IMR-90 (cell line): ENCODE measurements at places on chromosomes 12 and 14. TPM values are rescaled to one million over a fixed set of nuclear protein-coding genes. Genes with fewer than 3 reads are reported as not detected.

Gene CCDC196
- not detected in 2 replicates for total RNA-seq

Gene CACNA2D4
- total RNA-seq, result 0.18 and 0.28 TPM in 2 replicates

Gene SLC17A8
- total RNA-seq, result not detected in 2 replicates

Gene KLRF1
- not detected in 2 replicates for total RNA-seq

Gene VSX2
- total RNA-seq, result not detected in 2 replicates

Gene KRT82
- total RNA-seq, result not detected in 2 replicates

GRCh38 chr14:76439237-76439775 lies 63.4 kb downstream of the ESRRB start:
- H3K4me3 ChIP-seq, result no peak overlapping the region
- no peaks in the 10 kb centered on the region for H3K4me1 ChIP-seq
- no peak overlapping the region for H3K27ac ChIP-seq
- no peak for DNase-seq

DNA sequence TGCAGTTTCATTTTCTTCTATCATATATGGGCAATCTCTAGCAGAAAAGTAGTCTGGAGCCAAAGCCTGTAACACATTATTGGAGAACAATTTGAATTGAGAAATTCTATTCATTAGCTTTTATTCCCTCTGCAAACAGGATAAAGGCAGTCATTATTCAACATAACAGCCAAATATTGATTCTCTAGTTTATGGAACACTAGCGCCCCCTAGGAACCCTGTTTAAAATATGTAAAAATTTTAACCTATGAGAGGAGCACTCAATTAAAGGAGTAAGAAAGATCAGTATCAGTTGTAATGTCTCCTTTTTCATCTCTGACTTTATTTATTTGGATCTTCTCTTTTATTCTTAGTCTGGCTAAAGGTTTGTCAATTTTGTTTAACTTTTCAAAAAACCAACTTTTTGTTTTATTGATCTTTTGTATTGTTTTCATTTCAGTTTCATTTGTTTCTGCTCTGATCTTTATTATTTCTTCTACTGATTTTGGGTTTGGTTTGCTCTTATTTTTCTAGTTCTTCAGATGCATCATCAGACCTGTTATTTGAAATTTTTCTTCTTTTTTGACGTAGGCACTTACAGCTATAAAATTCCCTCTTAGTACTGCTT lies 4.8 kb upstream of the LMNTD1 start:
- peak; percentile 43 for DNase-seq
- no peak overlapping the region for H3K4me3 ChIP-seq
- no peak overlapping the region for H3K27ac ChIP-seq
- H3K27me3 ChIP-seq, result no peaks in the 10 kb centered on the region

DNA sequence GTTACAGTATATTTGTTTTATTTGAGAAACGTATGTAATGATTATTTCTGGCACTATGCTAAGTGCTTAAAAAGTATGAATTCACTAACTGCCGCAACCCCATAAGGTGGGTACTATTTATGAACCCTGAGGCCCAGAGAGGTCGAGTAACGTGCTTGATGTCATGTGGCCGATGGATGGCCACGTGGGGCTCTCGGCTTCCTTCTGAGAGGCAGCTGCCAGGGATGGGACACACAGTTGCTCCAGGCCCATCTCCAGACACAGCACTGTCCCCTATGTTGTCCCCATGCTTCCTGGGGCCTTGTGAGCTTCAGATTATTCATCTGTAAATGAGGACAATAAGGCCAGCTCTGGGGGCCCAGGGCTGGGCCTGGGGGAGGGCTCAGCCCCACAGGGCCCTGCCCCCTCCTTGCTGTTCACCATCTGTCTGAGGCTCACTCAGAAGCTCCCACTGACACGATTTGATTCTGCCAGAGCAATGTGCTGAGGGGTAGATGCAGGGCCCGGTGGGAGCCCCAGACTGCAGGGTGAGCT lies 115.0 kb downstream of the CALM1 start:
- peaks cover 25% of the 10 kb centered on the region for H3K27me3 ChIP-seq
- no peaks in the 10 kb centered on the region for H3K4me1 ChIP-seq
- DNase-seq, result no peak
- H3K27ac ChIP-seq, result no peak overlapping the region
- no peaks in the 10 kb centered on the region for H3K36me3 ChIP-seq

DNA sequence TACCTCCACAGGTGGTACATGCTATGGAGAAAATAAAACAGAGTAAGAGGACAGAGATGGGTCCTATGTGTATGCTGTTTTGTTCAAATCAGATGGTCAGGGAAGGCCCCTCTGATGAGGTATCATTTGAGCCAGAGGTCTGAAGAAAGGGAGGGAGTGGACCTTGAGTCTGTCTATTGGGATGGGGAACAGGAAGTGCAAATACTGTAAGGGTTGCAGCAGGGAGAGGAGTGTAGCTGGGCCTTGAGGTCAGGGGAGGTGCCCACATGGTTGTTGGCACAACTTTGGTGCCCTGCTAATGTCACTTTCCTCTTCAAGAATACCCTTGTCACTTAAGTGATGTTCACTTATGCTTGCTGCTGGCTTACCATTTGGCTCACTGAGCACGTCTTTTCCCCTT lies 83.3 kb downstream of the PRKCH start:
- DNase-seq, result no peak
- no peaks in the 10 kb centered on the region for H3K4me1 ChIP-seq
- no peak overlapping the region for H3K27ac ChIP-seq

DNA sequence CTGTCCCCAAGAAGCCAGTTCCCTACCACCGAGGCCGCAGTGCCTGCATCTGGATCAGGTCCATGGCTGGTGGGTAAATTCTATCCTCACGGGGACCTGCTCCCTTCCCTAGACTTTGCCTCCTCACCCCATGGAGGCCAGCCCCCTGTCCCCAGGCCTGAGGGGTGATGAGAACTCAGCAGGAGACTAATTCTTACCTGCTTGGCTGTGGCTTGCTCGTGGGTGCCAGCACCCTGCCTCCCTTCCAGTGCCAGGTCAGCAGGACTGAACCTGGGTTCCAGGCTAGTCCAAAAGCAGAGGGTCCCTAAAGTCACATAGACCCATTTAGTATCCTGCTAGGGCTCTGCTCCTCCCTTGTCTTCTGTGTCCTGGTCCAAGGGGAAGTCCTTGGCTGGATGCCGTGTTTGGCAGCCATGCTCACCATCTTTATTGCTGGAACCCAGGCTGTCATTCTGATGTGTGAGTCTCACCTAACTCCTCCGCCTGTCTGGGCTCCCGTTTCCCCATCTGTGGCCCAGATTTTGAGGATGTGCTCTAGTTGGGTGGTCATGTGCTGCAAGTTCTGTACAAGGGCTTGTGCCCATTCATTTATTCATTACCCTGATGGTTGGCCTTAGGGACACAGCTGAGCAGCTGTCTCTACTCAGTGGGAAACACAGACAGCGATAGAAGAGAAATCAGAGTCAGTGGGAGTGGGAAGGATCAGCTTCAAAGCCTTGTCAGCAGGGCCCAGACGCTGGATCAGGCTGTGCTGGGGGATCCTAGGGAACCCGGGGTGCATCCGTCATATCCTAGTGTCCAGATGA lies 949 bp downstream of the PLBD2 start:
- H3K27ac ChIP-seq, result no peak overlapping the region; the same call in 1 of the 2 replicates
- peak overlapping the region; percentile 80 for H3K4me3 ChIP-seq
- peak; percentile 14 for DNase-seq
- peaks cover 9% of the 10 kb centered on the region for H3K4me1 ChIP-seq

- no peaks in the 10 kb centered on the region for H3K36me3 ChIP-seq
- no peak overlapping the region for H3K27ac ChIP-seq
- H3K4me3 ChIP-seq, result no peak overlapping the region
- DNase-seq, result no peak
- peaks cover 7% of the 10 kb centered on the region for H3K27me3 ChIP-seq
- peaks cover 20% of the 10 kb centered on the region; the same call in 1 of the 2 replicates for H3K4me1 ChIP-seq
Measured at GRCh38 chr14:93054006-93054405, 61.7 kb downstream of the ITPK1 start.

DNA sequence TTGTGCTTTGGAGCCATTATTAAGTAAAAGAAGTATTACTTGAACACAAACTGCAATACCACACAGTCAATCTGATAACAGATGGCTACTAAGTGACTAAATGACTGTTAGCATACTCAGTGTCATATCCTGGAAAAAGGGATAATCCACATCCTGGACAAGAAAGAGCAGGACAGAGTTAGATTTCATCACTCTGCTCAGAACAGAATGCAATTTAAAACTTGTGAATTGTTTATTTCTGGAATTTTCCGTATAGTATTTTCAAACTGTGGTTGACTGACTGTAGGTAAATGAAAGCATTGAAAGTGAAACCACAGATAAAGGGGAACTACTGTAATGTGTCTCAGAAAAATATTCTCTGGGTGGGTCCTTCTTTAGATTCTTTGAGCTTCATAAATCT lies 458.8 kb downstream of the TMEM117 start:
- no peaks in the 10 kb centered on the region for H3K27me3 ChIP-seq
- no peak overlapping the region for H3K27ac ChIP-seq
- H3K4me3 ChIP-seq, result no peak overlapping the region
- DNase-seq, result no peak
- H3K36me3 ChIP-seq, result no peaks in the 10 kb centered on the region
- H3K4me1 ChIP-seq, result no peaks in the 10 kb centered on the region

DNA sequence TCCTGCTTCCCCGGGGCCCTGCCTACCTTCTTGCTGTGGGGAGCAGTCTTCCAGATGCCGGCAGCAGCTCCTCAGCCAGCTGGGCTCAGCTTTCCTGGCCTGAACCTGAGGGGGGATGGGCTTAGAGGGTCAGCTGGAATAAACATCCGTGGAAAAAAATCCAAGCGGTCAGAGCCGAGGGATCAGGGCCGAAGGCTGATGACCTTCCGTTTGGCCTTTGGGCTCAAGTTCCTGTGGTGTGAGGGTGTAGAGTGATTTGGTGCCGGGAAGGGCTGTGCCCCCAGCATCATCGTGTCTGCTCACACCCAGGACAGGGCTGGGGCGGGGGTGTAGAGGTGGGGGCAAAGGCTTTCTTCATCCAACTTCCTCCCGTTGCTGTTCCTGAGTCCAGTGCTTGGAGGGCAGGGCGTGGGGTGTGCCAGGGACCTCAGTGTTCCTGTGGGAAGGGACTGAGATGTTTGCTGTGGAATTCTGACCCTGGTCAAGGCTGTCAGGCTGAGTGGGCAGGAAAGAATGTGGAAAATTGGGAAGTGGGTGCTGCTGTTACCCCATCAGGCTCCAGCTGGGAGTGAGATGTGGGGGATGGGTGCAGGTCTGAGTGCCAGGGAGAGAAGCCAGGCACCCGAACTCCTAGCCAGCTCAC lies 2.6 kb downstream of the SMIM41 start:
- peak; percentile 61 for DNase-seq
- peaks cover 30% of the 10 kb centered on the region for H3K4me1 ChIP-seq
- H3K27ac ChIP-seq, result peak overlapping the region; percentile 66
- H3K36me3 ChIP-seq, result peaks cover 16% of the 10 kb centered on the region
- H3K4me3 ChIP-seq, result no peak overlapping the region
- H3K27me3 ChIP-seq, result no peaks in the 10 kb centered on the region

GRCh38 chr12:13095266-13095995 lies 8.0 kb downstream of the GSG1 start:
- H3K27ac ChIP-seq, result no peak overlapping the region
- H3K27me3 ChIP-seq, result no peaks in the 10 kb centered on the region
- H3K4me3 ChIP-seq, result no peak overlapping the region
- DNase-seq, result no peak
- H3K4me1 ChIP-seq, result peaks cover 35% of the 10 kb centered on the region
- H3K36me3 ChIP-seq, result no peaks in the 10 kb centered on the region

GRCh38 chr12:66428870-66429269 lies 126.6 kb downstream of the HELB start:
- DNase-seq, result no peak
- peaks cover 6% of the 10 kb centered on the region; the same call in 1 of the 2 replicates for H3K27me3 ChIP-seq
- H3K36me3 ChIP-seq, result no peaks in the 10 kb centered on the region
- H3K4me1 ChIP-seq, result no peaks in the 10 kb centered on the region

- H3K4me1 ChIP-seq, result peaks cover 2% of the 10 kb centered on the region; the same call in 1 of the 2 replicates
Measured at GRCh38 chr12:109595321-109595902, 21.8 kb downstream of the MVK start.

- peaks cover 9% of the 10 kb centered on the region for H3K36me3 ChIP-seq
- no peak overlapping the region for H3K27ac ChIP-seq
- H3K27me3 ChIP-seq, result no peaks in the 10 kb centered on the region
- H3K4me1 ChIP-seq, result no peaks in the 10 kb centered on the region
Measured at GRCh38 chr14:64940336-64940910, 2.1 kb downstream of the GPX2 start.

DNA sequence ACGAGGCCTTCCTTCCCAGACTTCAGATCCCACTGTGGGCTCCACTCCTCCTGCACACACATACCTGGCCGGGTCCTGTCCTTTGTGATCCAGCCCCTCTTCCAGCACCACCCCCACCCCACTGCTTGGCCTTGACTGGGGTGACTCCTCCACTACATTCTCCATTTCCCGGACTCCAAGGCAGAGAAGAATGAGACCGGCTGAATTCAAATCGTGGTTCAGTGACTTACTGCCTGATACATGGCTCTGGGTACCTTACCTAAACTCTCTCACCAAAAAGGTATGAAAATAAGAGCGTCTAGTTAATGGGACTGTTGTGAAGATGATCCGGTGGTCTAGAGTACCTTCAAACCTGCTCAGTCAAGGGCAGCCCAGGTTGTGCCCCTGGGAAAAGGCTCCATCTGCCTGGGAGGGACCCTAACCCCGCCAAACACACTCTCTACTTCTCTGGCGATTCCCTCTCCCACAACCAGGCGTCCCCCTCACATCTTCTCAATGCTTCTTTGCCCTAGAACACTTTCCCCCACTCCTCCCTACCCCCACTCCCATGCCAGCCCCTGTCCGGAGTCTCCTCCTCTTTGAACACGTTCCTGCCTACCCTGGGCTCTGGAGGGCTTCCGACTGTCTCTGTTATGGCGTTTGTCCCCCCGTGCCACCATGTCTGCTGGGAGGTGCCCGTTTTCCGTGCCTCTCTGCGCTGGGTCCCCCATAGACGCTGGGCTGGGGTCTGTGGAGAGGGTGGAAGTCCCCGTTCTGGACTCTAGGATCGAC lies 1.5 kb upstream of the ZBTB42 start:
- no peaks in the 10 kb centered on the region for H3K27me3 ChIP-seq
- no peak overlapping the region for H3K27ac ChIP-seq
- peak; percentile 15 for DNase-seq

DNA sequence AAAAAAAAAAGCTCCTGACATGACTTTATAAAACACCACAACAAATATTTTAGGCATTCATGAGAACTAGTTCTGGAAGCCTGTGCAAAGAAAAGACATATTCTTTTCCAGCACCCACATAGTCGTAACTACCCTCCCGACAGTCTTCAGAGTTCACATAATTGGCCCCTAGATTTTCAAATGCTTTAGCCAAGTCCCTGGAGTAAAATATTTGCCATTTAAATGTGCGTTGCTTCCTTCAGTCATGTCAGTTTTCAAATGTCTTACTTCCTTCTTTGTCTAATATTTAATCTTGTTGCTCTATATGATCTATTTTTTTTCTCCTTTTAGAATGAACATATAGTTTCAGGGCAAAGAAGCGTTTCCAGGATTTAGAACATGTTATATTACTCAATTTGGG lies 66.8 kb upstream of the KRAS start:
- H3K27ac ChIP-seq, result no peak overlapping the region
- no peak for DNase-seq
- H3K36me3 ChIP-seq, result no peaks in the 10 kb centered on the region
- H3K4me3 ChIP-seq, result no peak overlapping the region
- H3K4me1 ChIP-seq, result peaks cover 2% of the 10 kb centered on the region; the same call in 1 of the 2 replicates
- no peaks in the 10 kb centered on the region for H3K27me3 ChIP-seq

- no peaks in the 10 kb centered on the region for H3K27me3 ChIP-seq
- H3K4me3 ChIP-seq, result no peak overlapping the region
- no peak overlapping the region for H3K27ac ChIP-seq
- no peaks in the 10 kb centered on the region for H3K36me3 ChIP-seq
- no peak for DNase-seq
Measured at GRCh38 chr14:105878554-105878953, 352.2 kb downstream of the TMEM121 start.

GRCh38 chr14:62103464-62103863 lies 341.2 kb downstream of the SNAPC1 start:
- H3K27me3 ChIP-seq, result no peaks in the 10 kb centered on the region
- no peaks in the 10 kb centered on the region for H3K4me1 ChIP-seq
- no peak overlapping the region for H3K27ac ChIP-seq
- DNase-seq, result no peak
